Spinal cord (tissue), 10 donors: ENCODE measurements at places on chromosomes 16 and 17.

DNA sequence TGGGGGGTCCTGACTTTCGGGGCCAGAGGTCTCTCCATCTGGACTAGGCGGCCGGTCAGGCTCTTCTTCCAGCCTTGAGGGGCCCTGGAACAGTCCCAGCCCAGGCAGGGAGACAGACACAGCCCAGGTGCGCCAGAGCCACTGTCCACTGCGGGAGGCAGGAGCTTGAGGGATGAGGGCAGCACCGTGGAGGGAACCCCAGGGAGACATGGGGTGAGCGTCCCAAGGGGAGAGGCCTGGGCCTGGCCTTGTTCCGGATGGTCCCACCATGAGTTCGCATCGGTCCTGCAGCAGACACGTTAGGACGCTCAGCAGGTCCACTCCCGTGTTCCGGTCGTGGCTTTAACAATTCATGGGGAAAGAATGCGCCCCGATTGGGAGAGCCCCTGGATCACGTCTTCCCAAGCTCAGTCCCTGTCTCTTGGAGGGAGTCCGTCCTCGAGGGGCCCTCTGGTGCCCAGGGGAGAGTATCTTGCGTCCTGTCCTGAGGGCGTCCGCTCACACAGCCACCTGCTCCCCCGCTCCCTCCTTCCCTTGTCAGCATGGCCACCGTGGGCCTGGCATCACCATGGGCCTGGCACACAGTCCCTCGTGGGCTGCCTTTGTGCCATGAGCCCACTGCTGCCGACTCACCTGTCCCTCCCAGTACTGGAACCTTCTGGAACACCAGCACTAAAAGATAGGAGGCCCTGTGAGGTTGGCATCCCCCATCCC, 6.7 kb upstream of the NUDT16L1 start:
- no peak for DNase-seq

GRCh38 chr16:85172455-85173145, 60.3 kb upstream of the CIBAR2 start:
- no peak for DNase-seq

DNA sequence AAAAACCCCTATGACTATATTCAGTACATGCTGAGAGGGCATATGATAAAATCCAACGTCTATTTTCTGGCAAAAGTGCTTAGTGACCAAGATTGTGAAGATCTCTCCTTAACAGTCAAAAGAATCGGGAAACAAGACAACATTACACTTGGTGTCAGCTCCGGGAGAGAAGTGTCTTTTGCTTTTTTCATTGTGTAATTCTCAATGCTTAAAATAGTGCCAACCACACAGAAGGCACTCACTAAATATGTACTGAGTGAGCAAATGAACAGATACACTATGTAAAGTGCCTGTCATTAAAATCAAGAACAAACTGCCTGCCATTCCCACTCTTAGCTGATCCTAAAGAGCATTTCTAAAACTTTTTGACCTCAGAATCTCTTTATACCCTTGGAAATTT, 34.1 kb downstream of the VPS53 start:
- DNase-seq, result no peak

DNA sequence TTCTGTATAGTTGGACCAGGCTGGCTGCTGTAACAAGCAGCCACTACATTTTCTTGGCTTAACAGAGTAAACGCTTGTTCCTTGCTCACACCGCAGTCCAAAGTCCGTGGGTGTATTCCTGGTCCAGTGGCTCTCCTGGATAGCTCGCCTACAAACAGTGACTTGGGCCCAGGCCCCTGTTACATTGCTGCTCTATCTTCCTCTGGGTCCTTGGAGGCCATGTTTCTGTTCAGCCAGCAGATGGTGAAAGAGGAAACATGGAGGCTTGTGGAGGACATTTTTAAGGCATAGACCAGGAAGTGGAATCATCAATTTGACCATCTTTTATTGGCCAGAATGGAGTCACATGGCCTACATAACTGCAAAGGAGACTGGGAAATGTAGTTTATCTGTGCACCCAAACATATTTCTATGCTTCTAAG, 55.1 kb downstream of the ATP2C2 start:
- DNase-seq, result peak; percentile 49

DNA sequence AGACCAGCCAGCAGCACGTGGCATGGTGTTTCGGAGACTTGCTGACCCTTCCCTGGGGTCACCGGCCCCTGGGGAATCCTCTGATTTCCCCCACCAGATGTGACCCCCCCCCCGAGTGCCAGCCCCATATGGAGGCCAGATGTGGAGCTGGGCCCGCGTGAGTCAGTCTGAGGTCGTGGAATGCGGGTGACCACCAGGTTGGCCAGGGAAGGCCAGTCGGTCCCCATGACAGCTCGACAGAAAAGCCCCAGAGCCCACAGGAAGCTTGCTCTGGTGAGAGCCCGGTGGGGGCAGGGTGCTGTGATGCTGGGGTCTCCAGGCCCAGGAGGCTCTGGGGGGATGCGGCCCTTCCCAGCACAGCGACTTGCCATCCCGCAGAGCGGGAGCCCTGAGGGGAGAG, 209.0 kb downstream of the NTN1 start:
- no peak for DNase-seq

DNA sequence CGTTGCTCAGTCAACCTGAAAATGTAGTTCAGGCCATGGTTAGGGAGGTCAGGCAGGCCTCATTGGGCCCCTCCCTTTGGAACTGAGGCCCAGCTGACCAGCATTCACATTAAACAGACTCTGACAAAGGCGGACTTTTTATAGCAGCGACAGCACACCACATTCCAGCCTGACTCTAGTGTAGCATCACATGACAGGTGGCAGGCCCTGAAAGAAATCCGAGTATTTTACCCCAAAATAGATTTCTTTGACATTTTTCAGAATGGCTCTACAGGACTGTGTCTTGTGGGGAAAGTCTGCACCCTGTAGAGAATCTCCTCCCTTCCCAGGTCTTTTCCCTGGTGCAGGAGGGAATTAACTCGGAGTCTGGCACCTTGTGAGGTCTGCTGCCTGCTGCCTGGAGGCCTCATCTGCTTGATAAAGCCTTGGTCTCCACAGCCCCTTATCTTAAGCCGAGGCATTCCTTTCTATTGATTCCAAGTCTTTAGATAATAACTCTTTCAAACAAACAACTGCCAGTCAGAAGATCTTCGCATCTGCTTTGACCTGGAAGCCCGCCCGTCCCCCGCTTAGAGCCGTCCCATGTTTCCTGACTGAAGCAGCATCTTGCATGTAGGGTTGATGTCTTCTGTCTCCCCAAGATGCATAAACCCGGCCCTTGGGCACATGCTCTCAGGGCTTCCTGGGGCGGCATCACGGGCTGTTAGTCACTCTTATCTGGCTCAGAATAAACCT, 44.0 kb upstream of the CAPN15 start:
- no peak for DNase-seq

GRCh38 chr17:77990301-77990700, 31.8 kb downstream of the TNRC6C start:
- no peak for DNase-seq

DNA sequence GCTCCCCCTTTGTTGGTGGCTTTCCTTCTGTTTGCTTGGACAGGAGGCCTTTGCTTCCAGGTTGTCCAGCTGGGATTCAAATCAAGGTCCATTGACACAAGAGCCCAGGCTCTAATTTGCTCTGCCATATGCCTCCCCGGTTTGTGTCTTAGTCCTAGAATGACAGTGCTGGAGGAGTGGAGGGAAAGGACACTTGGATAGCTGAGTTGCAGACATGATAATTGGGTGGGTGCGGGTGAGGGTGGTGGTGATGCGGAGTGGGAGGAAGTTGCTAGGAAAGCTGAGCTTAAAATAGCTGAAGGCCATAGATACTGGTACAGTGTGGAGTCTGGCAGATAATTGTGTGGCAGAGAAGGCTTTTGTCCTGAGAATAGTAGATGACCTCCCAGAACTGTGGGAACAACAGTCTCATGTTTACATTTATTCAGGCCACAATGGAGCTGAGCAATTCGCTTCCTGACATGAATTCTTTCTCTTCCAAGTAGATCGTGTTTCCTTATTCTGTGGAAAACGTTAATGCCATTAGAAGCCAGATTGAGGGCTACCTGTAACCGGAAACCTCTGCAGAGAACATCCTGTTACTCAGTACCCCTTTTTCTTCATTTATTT, 23.8 kb downstream of the SEC14L1 start:
- no peak for DNase-seq

DNA sequence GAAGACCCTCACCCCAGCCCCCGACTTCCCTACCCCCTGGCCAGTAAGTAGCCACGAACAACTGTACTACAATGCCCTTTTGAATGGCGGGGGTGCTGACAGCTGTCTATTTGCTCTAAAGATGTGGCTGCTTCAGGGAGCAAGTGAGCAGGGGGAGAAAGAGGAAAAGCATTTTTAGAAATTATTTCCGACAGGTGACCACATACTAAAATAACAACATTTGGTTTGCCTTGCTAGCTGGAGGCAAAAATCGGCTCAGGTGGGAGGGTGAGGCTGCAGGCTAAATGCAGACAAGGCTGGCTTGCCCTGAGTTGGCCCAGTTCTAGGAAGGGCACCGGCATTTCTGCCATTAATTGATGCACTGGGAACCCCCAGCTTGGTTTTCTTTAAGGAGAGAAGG, 188.5 kb downstream of the XYLT1 start:
- DNase-seq, result no peak

DNA sequence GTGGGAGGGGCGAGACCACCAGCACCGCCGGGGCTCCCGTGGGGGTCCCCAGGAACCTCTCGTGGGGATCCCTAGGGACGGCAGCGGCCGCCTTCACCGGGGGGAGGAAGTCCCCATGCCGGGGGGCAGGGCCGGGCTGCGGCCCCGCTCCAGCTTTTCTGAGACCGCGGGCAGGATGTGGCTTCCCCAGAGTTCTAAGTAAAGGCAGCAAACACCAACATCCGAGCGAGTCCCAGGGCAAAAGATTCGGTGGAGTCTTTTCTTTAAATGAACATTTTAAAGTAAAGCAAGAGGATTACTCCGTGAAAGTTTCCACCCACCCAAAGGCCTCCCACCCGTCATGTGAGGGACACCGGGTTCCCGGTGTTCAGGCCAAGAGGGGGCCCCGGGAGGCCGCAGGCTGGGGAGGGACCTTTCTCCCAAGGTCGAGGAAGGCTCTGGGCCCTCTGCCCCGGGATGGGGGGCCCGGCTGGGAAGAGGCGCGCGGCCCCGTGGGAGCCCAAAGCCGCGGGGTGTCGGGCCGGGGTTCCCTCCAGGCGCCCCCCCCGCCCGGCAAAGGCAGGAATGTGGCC, 137.2 kb upstream of the RPH3AL start:
- no peak for DNase-seq

GRCh38 chr16:57137043-57137442, 44.7 kb downstream of the CPNE2 start:
- no peak for DNase-seq

DNA sequence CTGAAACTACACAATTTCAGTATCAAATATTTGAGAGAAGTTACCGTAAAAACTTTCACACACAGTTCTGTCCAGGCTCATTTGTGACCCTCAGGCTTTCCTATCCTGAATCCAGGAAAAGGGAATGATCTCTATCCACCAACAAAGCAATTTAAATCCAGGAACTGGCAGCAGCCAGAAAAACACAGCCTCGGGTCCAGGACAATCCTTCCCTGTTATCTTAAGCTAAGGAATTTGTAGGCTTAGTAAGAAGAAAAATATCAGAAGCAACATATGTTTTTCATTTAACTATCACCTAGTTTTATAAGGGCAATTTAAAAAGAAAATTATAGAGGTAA, 47.1 kb downstream of the TEX2 start:
- no peak for DNase-seq

DNA sequence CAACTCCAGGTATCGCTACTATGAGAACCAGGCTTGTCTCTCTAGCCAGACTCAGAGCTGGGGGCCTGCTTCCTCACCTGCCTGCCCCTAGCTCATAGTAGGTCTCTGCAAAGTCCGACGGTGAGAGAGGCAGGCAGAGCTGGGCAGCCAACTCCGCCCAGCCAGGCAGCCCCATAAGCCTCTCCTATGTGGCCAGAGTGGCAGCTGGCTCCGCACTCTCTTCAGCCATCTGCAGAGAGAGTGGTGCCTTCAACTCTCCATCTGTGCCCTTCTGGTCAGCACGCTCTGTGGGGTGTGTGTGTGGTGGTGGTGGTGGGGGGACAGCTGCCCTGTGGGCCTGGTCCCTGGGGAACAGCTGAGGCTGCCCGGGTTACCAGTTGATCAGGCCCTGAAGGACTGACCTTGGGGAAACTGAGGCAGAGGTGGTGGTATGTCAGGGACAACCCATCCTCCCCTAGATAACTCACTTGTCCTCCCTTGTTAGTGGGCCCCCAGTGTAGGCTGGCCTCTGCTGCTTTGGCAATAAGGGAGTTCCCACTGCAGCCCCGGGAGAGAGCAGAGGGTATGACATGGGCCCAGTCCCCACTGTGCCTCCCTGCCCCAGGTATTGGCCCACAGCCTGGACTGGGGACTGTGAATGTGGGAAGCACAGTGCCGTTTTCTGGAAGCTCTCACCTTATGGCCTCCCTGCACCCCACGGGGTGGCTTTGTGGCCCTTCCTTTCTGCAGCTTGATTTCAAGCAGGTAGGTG, 1.8 kb upstream of the ADGRG1 start:
- DNase-seq, result no peak

DNA sequence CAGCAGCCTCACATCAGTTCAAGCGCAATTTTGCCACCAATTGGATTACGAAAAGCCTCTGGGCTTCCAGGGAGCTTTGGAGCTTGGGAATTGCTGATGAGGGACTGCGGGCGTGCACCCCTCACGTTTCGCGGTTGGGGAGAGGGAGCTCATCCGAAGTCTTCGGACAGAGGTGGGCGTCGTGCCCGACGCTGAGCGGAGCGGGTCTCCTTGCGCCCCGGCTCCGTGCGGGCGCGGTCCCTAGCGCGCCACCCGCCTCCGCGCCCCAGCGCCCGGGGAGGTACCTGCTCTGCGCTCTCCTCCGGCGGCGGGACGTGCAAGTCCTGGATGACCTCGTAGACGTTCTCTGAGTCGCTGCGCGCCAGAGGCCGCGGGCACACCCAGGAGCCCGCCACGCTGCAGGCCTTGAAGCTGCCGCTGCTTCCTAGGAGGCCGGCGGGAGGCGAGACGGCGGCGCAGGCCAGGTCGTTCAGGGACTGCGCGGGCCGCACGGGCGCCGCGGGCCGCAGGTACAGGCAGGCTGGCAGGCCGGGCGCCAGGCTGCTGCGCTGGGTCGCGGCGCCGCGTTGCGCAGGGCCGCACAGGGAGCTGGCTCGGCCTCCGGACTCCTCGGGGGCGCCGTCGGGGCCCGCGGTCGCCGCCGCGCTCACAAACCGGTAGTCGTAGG, 3.2 kb downstream of the ARHGAP27 start:
- no peak for DNase-seq

- no peak for DNase-seq
These were observed 133.4 kb downstream of the GRIN2A start for GRCh38 chr16:10048850-10049249.

DNA sequence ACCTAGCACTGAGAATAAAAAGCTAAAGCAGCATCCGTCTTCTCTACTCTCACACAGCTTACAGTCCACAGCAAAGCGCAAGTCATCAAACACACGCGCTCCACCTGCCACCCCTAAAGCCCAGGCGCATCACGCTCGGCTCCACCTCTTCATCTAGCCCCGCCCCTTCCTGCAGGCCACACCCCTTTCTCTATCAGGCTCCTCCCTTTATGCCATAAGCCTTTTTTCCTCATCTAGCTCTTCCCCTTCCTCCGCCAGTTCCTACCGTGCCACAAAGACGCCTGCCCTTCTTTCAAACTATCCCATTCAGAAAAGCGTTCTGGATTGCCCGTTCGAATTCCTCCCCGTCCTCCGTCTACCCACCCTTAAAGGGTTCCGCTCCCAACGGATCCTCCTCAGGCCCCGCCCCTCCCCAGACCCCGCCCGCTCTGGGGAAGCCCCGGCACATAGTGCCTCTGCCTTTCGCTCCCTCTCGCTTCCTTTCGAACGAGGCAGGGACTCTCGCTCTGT, 417 bp downstream of the C16orf46 start:
- peak; percentile 97 for DNase-seq
